ENCODE measurements at places on chromosomes 5 and 9.

DNA sequence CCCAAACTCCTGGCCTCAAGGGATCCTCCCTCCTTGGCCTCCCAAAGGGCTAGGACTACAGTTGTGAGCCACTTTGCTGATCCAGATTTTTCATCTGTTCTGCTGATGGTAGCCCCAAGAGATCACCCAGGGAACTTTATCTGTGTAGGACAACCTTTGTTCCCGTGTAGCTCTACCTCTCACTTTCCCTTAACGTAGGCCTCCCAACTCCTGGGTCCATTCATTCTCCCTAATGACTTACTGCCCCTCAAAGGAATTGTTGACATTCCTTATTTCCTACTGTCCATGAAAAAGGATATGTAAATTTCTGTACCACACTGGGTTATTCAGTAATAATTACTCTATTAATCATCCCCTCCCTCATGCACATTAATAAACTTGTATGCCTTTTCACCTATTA is 51.0 kb upstream of the PHF24 start:
- no peak for DNase-seq

DNA sequence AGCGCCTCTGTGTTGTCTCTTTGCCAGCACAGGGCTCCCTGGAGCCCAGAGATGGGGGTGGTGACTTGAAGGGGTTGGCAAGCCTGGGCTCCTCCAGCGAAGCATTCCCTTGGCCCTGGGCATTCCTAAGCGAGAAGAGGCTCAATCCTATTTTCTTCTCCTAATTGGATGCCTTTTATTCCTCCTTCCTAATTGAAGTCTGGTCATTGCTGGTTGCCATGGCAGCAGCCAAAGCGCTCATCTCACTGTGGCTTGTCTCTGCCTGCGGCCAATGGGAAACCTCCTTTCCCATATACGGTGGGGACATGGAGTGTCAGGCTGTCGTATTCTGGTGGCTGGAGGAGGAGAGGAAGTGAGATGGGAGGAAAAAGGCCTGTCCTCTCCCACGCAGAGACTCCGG is 52.3 kb upstream of the RARS1 start:
- DNase-seq = peak; percentile 6

DNA sequence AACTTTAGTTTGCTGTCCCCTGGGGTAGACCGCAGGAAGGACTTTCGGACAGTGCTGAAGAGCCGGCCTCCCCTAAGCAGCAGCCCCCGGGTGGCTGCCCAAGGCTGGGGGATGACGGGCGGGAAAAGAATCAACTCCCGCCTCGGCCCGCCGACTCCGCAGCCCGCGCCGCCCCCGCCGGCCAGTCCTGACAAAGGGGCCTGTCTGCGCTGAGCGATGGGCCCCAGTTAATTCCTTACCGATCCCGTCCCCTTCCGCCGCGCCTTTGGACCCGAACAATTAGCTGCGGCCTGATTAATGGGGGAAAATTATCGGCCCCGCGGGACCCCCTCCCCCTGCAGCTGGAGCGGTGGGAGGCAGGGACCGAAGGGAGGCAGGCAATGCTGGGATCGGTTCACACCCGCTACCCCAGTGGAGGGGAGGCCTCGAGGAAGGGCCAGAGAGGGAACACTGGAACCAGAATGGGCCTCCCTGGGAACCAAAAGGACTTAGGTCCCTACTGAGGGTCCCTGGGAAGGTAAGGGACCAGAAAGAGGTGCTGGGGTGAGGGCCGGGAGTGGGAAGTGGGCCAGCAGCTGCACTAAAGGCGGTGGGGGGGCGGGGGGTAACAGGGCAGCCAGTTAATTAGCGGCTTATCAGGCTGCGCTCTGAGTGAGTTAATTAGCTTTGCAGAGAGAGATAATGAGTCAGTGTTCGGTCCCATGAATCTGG is 4.2 kb downstream of the ARID3C start:
- DNase-seq = peak; percentile 53

- DNase-seq = peak; percentile 12
Observed at GRCh38 chr9:104961238-104961637, 33.3 kb upstream of the ABCA1 start.

- peak; percentile 34 for DNase-seq
Observed at GRCh38 chr9:135703726-135704125, 1.7 kb downstream of the KCNT1 start.

DNA sequence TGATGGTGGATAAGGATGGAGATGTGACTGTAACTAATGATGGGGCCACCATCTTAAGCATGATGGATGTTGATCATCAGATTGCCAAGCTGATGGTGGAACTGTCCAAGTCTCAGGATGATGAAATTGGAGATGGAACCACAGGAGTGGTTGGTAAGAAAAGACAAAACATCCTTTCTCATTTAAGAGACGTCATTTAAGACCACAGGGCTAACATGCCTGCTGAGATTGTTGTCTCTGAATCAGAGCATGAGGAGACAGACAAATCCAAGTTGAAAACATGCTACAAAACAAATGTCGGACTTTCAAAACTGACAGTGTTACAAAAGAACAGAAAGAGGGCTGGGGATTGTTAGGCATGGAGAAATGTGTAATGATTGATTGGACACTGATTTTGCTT is 4.6 kb downstream of the CCT5 start:
- DNase-seq = no peak

DNA sequence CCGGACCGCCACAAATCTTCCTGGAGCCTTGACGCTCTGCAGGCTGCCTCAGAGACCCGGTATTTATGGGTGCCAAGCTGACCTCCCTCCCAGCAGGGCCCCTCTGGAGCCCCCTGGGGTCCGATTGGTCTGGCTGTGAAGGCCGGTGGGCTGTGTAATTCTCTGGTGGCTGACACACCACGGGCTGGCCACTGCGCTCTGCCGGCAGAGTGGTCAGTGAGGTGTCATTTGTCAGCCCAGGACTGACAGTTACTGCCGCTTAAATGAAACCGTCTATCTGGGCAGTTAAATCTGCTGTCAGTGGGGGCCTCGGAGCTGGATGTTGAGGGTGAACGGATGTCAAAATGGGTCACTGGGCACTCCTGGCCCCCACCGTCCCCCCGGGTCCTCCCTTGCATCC is 10.7 kb downstream of the NR5A1 start:
- DNase-seq = peak; percentile 81
